ENCODE measurements at places on chromosomes 16 and 17.

- H3K27me3 ChIP-seq = peaks cover 43% of the 10 kb centered on the region
- H3K4me1 ChIP-seq = peaks cover 6% of the 10 kb centered on the region
- H3K36me3 ChIP-seq = no peaks in the 10 kb centered on the region
- H3K4me3 ChIP-seq = no peak overlapping the region
Measured at GRCh38 chr16:50696575-50697420, 3.4 kb downstream of the NOD2 start.

- no peak overlapping the region for H3K4me3 ChIP-seq
- no peaks in the 10 kb centered on the region for H3K27me3 ChIP-seq
- H3K4me1 ChIP-seq = no peaks in the 10 kb centered on the region
- no peak for DNase-seq
- no peak overlapping the region for H3K27ac ChIP-seq
- H3K36me3 ChIP-seq = peaks cover 40% of the 10 kb centered on the region
Measured at GRCh38 chr16:74923766-74924460, 61.0 kb downstream of the WDR59 start.

GRCh38 chr17:17941015-17941414 lies 31.2 kb downstream of the TOM1L2 start:
- peak overlapping the region; percentile 99 for H3K27ac ChIP-seq
- H3K4me1 ChIP-seq = peaks cover 92% of the 10 kb centered on the region
- no peak for DNase-seq
- no peaks in the 10 kb centered on the region for H3K36me3 ChIP-seq
- no peaks in the 10 kb centered on the region for H3K27me3 ChIP-seq

DNA sequence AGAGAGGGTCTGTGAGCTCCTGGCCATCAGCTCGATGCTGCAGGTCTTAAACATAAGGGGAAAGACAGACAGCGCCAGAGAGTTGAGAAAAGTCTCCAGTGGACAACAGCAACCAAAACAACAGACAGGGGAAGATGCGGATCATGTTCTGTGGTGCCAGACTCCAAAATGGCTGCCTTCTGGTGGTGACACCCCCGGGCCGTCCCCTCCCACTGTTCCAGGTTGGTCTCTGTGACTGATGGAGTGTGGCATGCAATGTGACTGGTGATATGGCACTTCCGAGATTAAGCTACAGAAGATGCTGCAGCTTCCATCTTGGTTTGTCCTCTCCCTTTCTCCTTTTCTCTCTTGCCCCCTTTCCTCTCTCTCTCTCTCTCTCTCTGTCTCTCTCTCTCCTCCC lies 40.4 kb upstream of the RBFOX3 start:
- peak; percentile 28 for DNase-seq
- H3K36me3 ChIP-seq = no peaks in the 10 kb centered on the region
- H3K4me3 ChIP-seq = no peak overlapping the region
- no peaks in the 10 kb centered on the region for H3K4me1 ChIP-seq
- H3K27me3 ChIP-seq = peaks cover 49% of the 10 kb centered on the region

GRCh38 chr16:53840456-53840855 lies 136.5 kb downstream of the FTO start:
- no peak for DNase-seq
- H3K27me3 ChIP-seq = no peaks in the 10 kb centered on the region
- no peak overlapping the region for H3K27ac ChIP-seq
- H3K36me3 ChIP-seq = peaks cover 12% of the 10 kb centered on the region
- peaks cover 30% of the 10 kb centered on the region for H3K4me1 ChIP-seq

DNA sequence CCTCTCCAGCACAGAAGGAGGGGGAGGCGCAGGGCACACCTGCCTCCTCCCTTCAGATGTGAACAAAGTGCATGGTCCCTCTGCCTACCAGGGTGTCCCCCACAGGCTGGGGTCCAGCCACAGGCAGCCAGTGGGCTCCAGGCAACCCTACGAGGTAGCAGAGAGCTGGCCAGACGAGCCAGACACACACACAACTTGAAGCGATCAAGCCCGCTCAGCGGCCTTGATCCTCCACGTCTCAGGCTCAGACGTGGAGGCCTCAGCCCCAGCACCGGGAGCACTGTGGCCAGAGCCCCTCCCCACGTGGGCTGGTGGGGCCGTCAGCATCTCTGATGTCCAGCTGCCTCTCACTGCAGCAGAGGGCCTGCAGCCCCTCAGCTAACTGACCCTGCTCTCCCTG lies 8.5 kb downstream of the MCRIP1 start:
- H3K27ac ChIP-seq = no peak overlapping the region
- peaks cover 2% of the 10 kb centered on the region for H3K4me1 ChIP-seq
- no peak for DNase-seq
- H3K4me3 ChIP-seq = no peak overlapping the region

DNA sequence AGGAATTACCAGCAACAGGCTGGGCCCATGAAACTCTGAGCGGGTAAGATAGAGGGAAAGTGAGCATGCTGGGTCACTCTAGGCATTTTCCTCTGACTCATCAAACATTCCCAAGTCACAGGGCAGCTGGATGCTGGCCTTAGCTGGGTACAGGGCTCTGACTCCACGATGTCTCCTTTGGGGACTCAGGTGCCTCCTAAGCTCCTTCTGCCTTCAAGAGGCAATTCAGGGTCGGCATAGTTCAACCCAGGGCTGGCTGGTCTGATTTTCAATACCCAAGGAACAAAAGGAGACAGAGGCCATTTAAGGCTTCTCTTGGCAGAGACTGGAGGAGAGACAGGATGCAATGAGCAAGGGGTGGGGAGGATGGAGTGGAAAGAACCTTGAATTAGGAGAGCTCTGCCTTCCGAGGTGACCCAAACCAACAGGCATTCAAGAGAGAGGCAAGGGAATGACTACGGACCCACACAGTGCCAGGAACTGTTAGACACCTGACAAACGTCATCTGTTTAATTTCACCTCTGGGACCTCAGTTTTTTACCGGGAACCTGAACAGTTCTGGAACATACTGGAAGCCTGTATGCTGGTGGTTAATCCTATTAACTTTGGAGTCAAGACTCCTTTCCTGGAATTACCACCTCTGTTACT lies 910 bp downstream of the WBP2 start:
- DNase-seq = no peak
- peaks cover 15% of the 10 kb centered on the region for H3K4me1 ChIP-seq
- H3K27me3 ChIP-seq = no peaks in the 10 kb centered on the region
- H3K27ac ChIP-seq = no peak overlapping the region

All from mesothelial cell of epicardium (in vitro differentiated cells).